ENCODE measurements at places on chromosomes 3 and 15.

DNA sequence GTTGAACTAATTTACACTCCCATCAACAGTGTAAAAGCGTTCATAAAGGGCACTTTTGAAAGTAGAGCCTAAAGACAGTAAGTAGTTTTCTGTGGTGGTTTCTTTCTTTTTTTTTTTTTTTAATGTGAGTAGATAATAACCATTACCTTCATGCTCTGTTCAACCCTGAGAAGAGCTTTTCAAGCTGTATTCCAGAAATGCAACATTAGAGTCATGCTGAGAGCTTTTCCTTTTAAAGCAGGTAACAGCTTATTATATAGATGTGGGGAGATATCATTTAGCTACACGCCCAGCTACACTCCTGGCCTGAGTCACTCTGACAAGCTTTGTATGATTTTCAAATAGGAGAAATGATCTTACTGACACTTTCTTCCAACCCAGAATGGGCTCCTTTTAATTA is 96.2 kb upstream of the ARHGEF26 start:
- DNase-seq = no peak

DNA sequence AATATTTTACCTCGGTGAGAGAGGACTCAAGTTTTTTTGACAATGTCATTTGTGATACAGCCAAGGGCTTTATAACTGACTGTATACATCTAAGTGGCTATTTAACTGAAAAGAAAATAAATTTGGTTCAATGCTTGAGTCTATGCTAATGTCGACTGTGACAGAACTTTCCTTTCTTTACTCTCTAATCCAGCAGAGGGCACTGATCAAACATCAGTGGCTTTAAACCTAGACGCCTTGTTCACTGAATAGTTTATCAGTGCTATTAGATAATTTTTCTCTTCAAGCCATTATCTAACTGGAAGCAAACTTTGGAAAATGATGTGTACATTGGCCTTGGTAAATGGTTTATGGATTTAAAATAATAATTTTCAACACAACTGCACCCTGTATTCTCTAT is 285.1 kb downstream of the CHL1 start:
- DNase-seq = no peak

GRCh38 chr3:5054098-5054497 is 68.0 kb upstream of the ARL8B start:
- DNase-seq = no peak

- no peak for DNase-seq
Measured at GRCh38 chr3:188091746-188092145, 62.2 kb upstream of the LPP start.

- DNase-seq = no peak
Measured at GRCh38 chr15:100241572-100242482, 99.9 kb downstream of the ADAMTS17 start.

GRCh38 chr3:149371723-149372114 is 5.7 kb downstream of the TM4SF1 start:
- no peak for DNase-seq

DNA sequence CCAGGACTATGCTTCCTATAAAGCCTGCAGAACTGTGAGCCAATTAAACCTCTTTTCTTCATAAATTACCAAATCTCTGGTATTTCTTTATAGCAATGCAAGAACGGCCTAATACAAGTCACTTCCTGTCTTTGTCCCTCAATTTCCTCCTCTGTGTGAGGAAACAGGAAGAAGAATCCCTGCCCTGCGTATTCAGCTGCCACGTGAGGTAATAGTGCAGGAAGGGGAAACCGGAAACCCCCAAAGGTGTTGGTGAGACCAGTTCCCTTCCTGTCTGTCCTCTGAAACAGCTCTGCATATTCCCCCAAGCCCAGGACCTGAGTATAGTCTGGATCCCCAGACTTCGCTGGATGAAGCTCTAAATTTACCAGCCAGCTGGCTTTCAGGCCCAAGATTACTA is 18.1 kb upstream of the PTPN23 start:
- no peak for DNase-seq

DNA sequence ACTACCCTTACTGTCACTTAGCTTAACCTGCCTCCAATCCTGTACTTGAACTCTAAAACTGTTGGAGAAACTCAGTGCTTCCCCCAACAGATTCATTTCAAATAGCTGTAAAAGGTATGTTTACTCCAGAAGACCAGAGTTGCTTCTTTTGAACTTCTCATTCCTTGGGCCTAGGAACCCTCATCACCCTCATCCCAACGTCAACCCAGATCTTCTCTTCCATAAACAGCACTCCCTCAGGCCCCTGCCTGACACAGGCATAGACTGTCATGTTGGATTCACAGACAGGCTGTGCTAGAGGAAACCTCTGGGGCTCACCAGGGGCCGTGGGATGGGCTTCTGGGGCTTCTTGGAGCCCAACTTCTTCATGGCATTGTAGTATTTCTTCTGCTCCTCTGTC is 57.5 kb upstream of the SCN5A start:
- DNase-seq = no peak

DNA sequence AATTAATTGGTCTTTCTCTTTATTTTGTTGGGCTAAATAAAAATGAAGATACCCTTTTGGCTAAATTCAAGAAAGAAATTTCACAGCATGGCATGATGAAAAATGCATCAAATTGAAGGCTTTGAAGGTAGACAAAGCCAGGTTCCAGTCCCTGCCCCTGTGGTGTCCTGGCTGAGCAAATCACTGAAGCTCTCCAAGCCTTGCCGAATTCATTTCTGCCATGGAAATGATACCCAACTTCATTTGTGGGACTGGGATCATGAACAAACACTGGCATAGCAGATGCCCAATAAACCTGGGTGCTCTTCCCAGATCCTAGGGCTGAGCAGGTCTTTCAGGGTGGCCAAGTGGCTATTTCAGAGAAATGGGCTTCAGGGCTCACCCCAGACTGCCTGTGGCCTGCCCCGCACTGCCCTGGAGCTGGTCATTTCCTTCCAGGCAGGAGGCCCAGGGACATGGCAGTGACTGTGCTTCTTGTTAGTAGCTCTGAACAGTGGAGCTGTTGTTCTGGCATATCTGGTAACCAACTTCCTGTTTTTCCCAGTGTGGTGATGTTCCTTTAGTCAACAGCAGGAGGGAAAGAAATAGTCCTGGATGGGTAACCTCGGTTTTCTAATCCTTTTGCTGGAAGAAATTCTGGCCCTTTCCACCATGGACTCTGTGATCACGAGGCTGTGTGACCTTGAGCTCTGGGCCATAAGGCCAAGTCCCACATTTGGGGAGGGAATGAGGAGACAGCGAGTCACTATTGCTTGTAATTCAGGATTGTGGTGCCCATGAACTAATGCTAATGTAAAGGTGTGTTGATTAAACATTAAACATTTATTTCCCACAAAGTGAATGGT is 47.6 kb downstream of the CTDSPL start:
- DNase-seq = no peak

DNA sequence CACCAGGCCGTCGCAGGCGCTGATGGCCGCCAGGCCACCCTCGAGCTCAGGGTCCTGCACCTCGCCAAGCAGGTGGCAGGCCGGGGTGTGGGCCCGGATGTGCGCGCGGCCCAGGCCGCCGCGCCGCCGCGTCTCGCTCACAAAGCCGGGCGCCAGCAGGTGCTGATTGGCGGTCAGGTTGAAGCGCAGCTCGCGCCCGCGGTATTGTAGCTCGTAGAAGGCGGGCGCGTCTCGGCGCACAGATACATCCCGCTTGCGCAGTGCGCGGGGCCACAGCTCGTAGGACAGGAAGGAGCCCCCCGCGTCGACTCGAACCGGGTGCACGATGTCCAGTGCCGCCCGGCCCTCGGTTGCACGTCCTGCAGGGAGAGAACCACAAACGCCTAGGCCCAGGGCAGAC is 11.1 kb downstream of the ADAMTS7 start:
- DNase-seq = no peak

DNA sequence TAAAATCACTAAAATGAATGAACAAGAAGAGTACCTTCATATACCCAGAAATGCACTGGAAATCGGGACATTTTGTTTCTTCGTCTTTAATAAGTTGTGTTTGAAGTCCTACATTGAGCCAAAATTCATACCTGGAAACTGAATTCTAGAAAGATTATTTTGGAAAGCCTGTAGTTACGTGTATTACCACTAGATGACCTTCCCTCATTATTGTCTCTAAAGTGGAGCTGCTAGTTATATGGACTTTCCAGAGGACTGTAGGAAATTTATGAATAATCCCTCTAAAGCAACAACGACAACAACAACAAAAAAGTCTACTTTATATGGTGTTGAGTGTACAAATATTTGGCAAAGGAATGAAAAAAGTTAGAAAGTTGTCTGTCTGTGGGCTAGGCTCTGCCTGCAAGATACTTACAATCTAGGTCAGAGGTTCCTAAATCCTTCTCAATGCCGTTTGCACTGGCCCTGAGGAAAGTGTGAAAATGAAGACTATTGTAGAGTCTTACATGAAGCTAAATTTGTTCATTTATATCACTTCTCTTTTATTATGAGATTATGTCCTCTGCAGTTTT is 234.8 kb upstream of the NR2E3 start:
- DNase-seq = no peak

DNA sequence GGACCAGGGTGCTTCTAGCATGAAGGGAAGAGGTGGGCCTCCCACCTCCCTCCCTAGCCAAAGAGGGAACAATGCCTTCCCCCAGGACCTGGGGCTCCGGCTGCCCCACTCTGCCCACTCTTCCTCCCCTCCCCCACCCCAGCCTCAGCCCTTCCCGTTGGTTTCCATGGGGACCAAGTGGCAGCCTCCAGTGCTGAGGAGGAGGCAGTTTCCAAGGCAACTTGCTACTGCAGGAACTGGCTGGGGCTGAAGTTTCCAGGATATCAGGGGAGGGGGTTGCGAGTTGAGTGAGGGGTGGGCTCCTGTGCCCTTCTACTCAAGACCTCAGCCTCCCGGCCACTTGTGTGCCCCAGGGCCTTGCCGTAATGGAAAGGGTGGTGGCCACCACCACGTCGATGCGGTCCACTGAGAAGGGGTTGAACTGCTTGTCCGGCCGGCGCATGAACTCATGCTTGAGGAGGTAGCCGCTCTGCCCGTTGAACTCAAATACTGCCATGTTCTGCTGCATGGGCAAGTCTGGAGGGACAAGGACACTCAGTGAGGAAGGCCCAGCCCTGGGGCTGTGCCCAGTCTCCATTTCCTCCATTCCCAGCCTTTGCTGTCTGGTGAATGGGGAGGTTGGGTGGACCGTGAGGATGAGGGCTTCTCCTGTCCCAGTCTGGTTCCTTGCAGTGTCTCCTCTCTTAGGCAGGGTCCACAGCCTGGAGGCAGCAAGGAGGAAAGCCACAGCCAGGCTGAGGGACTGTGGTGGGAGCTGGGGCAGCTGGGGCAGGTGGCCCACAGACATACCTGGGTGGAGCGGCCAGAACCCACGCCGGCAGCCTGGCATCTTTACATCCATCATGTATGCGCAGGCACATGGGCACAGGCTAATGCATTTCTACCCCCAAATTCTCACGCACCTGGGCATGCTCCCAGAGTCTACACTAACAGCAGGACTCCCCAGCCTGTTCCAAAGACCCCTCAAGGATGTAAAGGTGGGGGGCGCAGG is 11.3 kb upstream of the ANKRD63 start:
- no peak for DNase-seq

DNA sequence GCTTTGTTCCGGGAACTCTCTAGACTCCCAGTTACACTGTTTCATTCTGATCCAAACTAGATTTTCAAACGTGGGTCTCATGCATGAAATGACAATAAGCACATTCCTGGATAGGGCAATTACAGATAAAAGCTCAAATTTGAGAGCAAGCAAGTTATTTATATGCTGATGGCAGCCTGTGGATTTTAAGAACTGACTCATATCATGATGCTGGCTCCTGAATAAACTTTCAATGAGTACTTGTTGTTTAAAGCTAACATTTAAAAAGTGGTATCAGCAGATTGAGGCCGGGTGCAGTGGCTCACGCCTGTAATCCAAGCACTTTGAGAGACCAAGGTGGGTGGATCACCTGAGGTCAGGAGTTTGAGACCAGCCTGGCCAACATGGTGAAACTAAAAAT is 66.6 kb downstream of the LEO1 start:
- DNase-seq = no peak

DNA sequence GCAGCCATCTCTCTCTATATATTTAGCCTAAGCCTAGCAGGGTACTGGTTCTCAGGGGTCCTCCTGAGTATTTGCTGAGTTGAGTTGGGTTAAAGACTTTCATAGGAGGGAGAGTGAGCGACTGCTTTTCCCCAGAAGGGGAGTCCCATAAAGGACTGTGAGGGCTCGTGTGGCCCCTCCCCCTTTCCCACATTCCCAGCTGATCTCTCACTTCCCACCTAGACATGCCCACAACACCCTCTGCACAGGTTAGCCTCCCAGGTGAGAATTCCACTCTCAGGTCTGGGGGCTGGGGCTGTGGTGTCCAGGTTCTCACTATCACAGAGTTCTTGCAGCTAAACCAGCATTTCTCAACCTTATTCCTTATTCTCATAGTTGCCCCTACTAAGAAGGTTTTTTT is 15.8 kb downstream of the EPHB1 start:
- no peak for DNase-seq

GRCh38 chr15:66894986-66895780 is 170.2 kb upstream of the SMAD3 start:
- DNase-seq = no peak

DNA sequence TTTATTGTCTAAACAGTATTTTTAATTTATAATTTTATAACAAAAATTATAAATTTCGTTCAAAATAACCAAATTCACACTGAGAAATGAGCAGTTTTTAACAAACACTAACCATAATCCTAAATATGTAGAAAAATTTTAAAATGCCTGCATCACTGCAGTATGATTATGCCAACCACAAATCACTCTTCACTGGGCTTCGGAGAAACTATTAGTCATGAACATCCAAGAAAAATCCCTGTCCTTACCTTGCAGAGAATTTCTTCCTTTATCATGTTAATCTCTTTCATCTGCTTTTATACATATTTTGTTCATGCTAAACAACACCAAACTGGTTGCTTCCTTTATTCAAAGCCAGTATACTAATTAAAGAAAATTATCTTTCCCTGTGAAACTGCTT is 511.0 kb upstream of the ALCAM start:
- no peak for DNase-seq

GRCh38 chr3:16423947-16424673 is 89.4 kb downstream of the RFTN1 start:
- no peak for DNase-seq

Measured in stimulated activated CD4-positive, alpha-beta T cell treated with anti-CD3 and anti-CD28 coated beads, Interleukin-15, amount 100 ng/mL, for 1 hour (primary cell).